ENCODE measurements at places on chromosomes 3 and 15.
A peak's percentile ranks its signal among the peaks of the same experiment; 100 is the strongest.

DNA sequence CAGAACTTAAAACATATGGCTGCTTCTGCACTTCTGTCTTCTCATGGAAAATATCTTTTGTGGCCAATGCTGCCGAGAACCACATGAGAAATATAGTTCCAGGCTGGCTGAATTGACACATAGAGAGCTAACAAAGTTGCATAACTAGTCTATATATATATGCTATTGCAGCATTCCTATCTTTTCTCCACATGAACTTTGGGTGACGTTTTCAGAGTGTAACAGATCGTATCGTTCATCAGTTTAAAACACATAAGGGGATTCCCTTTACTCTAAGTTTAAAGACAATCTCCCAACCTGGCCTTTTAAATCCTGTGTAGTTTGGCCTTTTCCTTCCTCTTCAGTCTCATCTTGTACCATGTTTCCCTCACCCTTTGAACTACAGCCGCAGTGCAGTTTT lies 394.2 kb upstream of the CBLB start:
- no peak for DNase-seq

- DNase-seq, result no peak
These were observed 304.7 kb downstream of the SUCLG2 start for GRCh38 chr3:67349551-67350174.

- no peak for DNase-seq
These were observed 80.3 kb downstream of the TFG start for GRCh38 chr3:100789579-100789978.

DNA sequence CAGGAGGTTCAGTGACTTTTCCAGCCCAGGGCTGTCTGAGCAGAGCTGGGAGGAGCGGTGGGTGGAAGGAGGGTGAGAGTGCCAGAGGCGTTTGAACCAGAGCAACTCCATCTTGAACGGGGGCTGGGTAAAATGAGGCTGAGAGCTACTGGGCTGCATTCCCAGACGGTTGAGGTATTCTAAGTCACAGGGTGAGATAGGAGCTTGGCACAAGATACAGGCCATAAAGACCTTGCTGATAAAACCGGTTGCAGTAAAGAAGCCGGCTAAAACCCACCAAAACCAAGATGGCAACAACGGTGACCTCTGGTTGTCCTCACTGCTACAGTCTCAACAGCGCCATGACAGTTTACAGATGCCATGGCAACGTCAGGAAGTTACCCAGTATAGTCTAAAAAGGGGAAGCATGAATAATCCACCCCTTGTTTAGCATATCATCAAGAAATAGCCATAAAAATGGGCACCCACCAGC lies 60.2 kb downstream of the ABTB1 start:
- no peak for DNase-seq

DNA sequence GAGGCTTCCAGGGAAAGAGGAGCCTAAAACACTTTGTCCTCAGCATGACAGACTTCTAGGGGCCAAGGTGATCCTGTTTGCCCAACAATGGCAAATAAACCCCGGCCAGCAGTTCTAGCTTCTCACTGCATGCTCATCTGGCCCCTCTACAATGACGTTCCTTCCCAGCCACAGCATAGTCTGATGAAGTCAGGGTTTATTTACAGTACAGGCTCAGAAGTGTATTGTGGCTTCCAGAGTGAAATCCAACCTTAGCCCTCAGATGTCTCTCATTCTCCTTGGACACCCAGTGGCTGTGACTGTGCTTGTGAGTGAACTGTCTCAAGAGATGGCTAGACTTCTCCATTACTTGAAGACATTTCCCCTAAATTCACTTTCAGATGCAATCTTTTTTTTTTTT lies 40.8 kb downstream of the BFSP2 start:
- no peak for DNase-seq

- DNase-seq, result no peak
These were observed 88.6 kb upstream of the ZNF280D start for GRCh38 chr15:56821721-56822425.

DNA sequence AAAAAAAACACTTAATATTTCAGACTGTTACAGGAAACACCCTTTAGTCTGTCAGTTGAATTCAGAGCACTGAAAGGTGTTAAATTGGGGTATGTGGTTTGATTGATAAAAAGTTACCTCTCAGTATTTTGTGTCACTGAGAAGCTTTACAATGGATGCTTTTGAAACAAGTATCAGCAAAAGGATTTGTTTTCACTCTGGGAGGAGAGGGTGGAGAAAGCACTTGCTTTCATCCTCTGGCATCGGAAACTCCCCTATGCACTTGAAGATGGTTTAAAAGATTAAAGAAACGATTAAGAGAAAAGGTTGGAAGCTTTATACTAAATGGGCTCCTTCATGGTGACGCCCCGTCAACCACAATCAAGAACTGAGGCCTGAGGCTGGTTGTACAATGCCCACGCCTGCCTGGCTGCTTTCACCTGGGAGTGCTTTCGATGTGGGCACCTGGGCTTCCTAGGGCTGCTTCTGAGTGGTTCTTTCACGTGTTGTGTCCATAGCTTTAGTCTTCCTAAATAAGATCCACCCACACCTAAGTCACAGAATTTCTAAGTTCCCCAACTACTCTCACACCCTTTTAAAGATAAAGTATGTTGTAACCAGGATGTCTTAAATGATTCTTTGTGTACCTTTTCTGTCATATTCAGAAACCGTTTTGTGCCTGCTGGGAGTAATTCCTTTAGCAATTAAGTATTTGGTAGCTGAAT lies 17.9 kb downstream of the TMEM43 start:
- DNase-seq, result no peak

GRCh38 chr3:133573629-133574194 lies at the start of gene CDV3:
Gene CDV3, plus strand, starts transcription at chr3:133573686. Its CDS starts 359 bp downstream, at chr3:133574045.
- DNase-seq, result no peak

DNA sequence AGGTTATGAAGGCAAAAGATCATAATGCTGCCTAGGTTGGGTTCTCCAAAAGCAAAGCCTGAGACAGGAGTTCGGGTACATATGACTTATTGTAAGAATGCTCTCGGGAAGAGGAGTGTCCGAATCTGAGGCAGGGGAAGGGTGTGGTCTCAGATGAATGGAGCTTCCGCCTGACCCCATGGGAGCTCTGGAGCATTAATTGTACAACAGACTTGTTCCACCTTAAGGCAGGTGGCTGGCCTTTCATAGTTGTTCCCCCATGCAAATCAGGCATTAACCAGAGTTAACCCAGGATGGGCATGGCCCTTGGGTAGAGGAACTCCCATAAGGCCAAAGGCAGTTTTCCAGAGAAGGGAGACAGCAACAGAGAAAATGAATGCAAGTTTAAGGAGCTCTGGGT lies 170.6 kb downstream of the MYRIP start:
- no peak for DNase-seq

DNA sequence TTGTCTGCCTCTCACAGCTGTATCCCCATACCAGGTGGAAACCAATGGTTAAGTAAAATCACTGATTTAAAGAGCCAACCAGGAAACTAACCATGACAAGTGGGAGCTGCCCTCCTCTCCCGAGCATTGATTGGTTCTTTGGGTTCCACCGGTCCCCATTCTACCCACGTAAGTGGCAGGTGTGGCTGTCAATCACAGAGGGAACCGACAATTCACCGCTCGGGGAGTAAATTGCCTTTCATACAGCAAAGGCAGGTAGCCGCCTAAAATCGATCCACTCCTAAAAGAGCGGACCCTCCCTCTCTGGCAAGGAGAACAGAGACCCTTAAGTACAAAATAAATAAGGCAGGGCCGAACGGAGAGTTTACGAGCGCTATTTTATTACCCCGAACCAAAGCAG lies 1.2 kb downstream of the ERC2 start:
- peak; percentile 47 for DNase-seq

DNA sequence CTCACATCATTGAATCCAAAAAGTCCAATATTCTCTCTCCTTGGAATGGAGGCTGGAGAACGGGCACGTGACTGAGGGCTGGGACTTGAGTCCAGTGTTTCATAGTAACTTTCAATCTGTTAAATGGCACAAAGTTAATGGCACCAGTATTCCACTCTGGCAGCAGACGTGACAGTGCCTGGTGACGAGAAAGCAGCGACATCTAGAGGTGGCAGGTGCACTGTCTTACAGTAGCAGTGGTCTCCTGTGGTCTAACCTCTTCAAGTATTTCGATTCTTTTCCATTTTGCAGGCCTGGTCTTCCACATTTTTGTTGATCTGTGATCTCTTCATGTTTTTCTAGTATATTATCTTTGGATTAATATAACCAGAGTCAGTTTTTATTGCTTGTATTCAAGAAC lies 107.1 kb downstream of the OXSM start:
- no peak for DNase-seq

DNA sequence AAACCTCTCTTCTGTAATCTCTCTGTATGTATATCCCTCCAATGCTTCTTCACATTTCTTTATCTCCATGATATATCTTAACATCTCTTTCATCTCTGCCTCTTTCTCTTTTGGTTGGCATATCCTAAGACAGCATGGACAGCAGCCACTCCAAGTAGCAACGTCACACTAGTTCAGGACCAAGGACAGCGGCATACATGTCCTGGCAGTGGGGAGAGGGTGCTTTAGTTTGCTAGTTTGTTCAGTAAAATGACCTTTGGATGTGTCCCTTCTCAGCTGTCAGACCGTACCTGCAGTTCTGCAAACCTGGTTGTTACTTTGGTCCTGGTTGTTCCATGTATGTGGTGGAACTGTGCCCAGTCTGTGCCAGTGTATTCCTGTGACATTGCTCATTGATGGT lies 225.6 kb upstream of the ROPN1 start:
- no peak for DNase-seq

GRCh38 chr15:41606997-41607396 lies 48.0 kb downstream of the TYRO3 start:
- no peak for DNase-seq

DNA sequence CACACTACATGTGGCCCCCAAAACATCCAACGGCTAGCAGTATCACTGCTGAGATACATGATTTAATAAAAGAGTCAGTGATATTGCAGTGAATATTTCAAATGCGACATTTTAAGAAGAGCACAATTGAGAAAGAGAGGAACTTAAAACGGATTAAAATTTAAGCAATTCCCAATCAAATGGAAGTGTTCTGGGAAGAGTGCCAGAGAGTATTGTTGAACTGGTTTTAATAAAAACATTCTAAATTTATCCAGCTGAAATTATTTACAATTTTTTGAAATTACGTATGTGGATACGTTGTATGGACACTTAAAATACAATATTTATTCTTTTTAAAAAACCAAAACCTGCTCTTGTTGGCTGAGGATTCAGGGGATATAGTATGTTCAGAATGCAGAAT lies 117.7 kb downstream of the C3orf38 start:
- DNase-seq, result no peak

DNA sequence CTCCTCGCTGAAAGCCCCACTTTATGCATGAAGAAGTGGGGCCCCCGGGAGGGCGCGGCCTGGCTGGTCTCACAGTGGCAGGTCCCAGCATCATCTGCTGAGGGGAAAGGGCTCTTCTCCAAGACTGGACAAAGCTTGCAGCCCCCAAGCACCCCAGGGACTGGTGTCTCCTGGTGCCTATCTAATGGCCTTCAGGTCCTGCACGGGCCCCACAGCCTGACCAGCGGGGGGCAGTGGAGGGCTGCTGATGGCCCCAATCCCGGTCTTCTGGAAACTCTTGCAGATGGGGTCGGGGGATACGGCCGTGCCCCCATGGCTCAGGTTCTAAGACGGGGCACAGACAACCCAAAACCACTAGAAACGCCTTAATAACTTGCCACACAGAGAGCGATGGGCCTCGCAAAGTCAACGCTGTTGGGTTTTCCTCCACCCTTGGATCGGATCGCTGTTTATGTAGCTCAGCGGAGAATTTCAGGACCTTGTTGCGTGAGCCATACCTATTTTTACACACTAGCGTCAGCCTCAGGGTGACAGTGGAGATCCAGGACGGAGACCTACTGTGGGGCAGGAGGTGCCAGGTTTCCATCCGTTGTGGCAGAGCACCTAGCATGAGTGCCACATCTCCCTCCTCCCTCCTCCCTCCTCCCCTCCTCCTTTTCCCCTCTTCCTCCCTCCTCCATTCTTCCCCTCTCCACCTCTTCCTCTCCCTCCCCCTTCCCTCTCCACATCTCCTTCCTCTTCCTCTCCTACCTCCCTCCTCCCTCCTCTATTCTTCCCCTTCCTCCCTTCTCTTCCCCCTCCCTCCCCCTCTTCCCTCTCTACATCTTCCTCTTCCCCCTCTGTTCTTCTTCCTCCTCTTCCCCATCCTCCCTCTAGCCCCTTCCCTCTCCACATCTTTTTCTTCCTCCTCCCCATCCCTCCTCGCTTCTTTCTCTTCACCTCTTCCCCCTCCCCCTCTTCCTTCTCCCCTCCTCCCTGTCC lies 79.3 kb upstream of the ALDH1L1 start:
- DNase-seq, result no peak

DNA sequence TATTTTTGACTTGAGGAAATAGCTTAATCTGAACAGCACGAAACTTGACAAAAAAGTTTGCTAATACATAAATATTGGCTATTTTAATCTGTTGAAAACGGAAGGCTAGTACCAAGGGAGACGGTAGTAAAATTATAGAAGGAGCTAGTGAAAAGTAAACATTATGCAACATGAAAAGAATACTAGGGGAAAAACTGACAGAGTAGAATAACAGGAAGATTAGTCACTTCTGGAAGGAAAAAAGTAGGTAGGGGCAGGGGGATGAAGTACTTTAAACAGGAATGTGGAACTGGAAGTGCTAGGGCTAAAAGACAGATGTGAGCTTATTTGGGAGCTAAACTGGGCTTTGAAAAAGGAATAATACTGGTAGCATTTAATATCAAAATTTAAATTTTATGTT lies 60.1 kb downstream of the MBNL1 start:
- DNase-seq, result no peak

GRCh38 chr3:22495241-22495640 lies 707.9 kb upstream of the UBE2E2 start:
- DNase-seq, result no peak

DNA sequence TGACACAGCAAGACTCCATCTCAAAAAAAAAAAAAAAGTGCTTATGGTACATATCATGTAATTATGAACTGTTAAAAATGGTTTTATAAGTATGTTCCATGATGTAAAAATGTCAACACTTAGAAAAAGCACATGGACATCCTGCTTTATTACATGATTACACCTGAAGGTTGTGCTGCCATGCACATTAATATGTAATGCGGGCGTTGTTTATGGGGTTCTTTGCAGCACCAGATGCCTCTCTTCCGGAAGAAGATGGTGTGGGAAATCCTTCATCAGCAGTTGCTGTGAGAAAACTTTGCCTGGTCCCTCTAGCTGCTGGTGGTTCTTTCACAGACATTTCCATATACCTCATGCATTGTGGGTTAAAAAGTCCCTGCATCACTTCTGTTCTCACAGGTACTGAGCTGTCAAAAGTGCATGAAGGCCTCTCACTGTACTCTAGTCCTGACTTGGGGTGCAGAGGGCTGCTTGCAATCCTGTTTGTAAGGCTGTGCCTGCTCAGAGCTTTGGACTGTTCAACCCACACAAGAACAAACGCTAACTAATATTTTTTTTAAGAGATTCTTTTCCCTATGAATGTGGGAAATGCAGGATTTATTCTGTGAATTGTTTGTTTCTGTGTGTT lies 43.6 kb downstream of the SENP2 start:
- no peak for DNase-seq

GRCh38 chr15:62404194-62404985 lies 239.3 kb upstream of the C2CD4B start:
- DNase-seq, result no peak

- DNase-seq, result no peak
These were observed 53.0 kb downstream of the SETMAR start for GRCh38 chr3:4356220-4356540.

GRCh38 chr3:48835650-48836366 lies 11.9 kb downstream of the PRKAR2A start:
- no peak for DNase-seq

Measured in NCI-H1417 treated with DMSO at 0.1 percent for 48 hours (cell line).